ENCODE measurements at places on chromosomes 4 and X. TPM values are rescaled to one million over a fixed set of nuclear protein-coding genes. Genes with fewer than 3 reads are reported as not detected.

Gene ADH1B
- 12.6 TPM for total RNA-seq

Gene FGF2
- 9.8 TPM for total RNA-seq

Gene TMEM185A
- 30.2 TPM for total RNA-seq

Gene MCF2
- 0.65 TPM for total RNA-seq

Gene ASB5
- 3.8 TPM for total RNA-seq

Gene SPANXC
- total RNA-seq = not detected

Gene BANK1
- total RNA-seq = 0.22 TPM

Gene SFRP2
- total RNA-seq = 2.1 TPM

Gene DDIT4L
- total RNA-seq = 1.4 TPM

Measured in cardiac septum (tissue), 1 donor.